Pons (tissue), 1 donor: ENCODE measurements at places on chromosomes 7 and 10.

DNA sequence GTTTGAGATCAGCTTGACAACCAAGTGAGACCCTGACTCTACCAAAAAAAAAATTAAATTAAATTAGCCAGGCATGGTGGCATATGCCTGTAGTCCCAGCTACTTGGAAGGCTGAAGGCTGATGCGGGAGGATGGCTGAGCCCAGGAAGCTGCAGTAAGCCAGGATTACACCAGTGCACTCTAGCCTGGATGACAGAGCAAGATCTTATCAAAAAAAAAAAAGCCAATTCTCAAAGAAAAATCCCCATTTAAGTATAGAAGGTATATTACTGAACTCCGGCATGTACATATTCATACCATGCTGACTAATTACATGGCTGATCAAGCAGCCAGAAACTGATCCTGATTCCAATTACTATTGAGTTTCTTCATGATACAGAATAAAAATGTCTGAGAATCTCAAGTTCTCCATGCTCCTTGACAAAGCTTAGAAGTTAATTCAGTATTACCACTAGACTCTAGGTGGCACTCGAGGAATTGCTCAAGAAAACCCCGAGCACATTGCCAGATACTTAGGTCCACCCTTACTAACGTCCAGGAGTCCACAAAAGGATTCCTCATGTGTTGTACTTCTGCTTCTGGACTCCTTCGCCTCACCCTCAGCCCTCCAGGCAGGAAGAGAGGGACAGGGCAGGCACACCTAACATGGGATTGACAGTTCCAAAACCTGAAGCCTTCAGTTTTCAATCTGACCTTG is 148.9 kb downstream of the PARD3 start:
- peak; percentile 68 for DNase-seq

- DNase-seq: no peak
Measured at GRCh38 chr7:91357379-91357778, 93.1 kb downstream of the FZD1 start.

GRCh38 chr7:96614154-96614867 is 95.3 kb downstream of the SEM1 start:
- no peak for DNase-seq

- DNase-seq: peak; percentile 85
Measured at GRCh38 chr7:38796626-38797501, 112.1 kb downstream of the VPS41 start.

DNA sequence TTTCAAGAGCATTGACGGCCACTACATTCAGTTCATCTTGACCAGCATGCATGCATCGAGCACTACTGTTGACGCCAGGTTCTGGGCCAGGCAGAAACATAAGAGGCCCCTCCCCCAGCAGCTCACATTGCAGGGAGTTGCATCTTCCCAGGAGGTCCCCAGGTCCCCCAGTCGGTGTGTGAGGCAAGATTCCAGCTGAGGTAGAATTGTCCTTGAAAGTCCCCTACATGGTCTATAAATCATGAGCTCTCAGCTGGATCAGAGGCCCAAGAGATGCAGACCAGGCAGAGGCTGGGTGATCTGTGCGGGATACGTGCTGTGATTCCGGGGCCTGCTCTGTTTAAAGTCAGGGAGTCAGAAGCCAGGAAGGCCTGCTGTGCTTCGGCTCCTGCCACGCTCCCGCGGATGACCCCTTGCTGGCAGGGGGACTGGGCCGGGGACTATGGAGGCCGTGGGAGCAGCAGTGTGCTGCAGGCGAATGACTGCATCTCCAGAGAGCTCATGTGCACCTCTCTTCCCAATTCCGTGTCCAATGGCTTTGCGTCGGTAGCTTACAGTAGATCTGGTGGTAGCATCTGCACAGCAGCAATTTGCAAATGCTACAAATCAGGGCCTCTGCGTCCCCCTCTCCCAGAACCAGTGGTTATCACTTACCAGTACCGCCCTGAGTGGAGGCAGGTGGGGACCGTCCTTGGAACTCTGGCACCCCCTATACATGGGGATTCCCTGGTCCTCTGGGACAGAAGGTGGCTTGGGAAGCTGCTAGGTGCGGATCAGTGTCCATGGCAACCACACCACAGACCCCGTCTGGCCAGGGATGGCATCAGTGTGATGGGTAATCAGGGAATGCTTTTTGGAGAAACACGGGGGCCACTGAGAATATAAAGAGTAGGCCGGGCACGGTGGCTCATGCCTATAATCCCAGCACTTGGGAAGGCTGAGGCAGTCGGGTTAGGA is 93.6 kb downstream of the RGS10 start:
- no peak for DNase-seq

- DNase-seq: peak; percentile 94
Measured at GRCh38 chr7:127780489-127780888, 128.5 kb downstream of the SND1 start.

DNA sequence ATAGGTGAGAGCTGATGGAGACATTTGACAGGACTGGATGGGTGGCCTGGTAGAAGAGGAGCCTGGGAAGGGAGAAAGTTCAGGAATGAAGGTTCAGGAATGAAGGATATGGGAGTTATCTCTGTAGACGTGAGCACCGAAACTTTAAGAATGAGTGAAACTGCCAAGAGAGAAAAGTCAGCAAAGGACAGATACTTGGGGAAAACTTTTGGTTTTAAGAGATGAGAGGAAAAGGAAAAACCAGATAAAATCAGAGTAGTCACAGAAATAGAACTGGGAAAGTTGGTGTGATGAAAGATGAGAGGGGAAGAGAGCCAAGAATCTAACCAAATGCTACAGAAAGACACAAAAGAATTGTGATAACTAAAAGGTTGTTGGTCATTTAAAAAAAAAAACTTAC is 88.9 kb downstream of the PRR15 start:
- no peak for DNase-seq

DNA sequence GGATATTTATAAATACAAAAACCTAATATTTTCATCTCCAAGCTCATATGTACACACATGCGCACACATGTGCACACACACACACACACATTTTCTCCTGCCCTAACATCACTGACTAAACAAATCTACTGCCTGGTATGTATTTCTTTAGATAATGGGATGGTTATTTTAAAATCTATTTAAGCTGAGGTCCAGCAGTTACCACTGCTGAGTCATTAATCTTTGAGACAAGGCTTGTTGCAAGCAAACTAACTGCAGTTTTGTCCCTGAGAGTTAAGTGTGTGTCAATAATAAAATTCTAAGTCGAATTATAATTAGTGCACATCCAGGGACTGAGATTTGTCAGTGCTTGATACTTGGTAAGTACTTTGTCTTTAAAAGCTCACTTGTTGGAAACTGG is 135.1 kb downstream of the VPS50 start:
- DNase-seq: no peak

DNA sequence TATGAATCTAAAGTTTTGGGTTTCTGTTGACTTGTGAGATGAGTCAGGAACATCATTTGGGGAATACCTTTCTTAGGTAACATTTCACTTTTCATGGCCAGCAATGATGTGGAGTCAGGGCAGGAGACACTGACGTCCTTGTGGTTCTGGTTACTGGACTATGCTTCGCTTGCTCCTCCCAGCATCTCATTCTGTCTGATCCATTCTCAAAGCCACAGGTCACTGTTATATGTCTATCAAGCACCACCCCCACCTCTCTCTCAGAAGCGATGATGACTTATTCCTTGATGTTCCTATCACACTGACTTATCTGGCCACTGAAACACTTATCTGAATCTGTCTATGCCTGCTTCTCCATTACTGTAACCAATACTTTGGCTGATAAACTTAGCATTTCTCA is 51.6 kb downstream of the TES start:
- no peak for DNase-seq

GRCh38 chr10:86657396-86658011 is 3.2 kb downstream of the OPN4 start:
- DNase-seq: no peak

- DNase-seq: no peak
Measured at GRCh38 chr10:31100662-31101061, 69.0 kb upstream of the ZNF438 start.

- no peak for DNase-seq
Measured at GRCh38 chr7:87083865-87084519, 24.5 kb upstream of the ELAPOR2 start.

DNA sequence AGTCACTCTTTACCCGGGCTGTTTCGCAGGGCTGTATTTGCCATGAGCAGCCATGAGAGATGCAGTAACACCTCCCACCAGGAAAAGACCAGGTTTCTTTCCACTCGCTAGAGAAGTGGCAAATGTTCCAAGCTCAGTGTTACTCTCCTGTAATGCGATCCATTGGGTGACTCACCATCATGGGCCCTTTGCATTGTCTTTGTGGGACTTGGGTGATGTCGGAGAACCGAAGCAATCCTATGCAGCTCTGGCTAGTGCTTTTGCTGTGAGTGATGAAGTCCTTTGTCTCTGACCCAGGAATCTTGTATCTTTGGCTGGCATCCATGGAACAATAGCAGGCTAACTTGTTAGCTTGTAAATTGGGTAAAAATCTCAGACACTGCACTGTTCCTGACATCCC is 40.0 kb downstream of the GHRHR start:
- no peak for DNase-seq

DNA sequence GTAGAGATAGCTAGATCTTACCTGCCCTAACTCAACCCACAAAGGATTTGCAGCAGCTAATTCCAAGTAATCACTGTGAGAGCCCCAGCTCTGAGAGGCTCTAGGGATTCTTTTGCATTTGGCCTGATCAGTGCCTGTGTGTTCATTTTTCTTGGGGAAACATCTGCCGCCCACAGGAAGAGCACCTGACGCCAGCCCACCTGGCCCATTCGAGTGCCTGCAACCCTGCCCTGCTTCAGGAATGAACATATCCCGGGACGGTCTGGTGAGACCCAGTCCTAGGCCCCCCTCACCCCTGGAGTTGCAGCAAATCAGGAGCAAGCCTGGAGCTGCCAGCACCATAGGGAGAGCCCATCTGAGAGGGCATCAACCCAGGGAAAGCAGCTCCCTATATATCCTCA is 38.8 kb downstream of the GSDME start:
- DNase-seq: no peak

DNA sequence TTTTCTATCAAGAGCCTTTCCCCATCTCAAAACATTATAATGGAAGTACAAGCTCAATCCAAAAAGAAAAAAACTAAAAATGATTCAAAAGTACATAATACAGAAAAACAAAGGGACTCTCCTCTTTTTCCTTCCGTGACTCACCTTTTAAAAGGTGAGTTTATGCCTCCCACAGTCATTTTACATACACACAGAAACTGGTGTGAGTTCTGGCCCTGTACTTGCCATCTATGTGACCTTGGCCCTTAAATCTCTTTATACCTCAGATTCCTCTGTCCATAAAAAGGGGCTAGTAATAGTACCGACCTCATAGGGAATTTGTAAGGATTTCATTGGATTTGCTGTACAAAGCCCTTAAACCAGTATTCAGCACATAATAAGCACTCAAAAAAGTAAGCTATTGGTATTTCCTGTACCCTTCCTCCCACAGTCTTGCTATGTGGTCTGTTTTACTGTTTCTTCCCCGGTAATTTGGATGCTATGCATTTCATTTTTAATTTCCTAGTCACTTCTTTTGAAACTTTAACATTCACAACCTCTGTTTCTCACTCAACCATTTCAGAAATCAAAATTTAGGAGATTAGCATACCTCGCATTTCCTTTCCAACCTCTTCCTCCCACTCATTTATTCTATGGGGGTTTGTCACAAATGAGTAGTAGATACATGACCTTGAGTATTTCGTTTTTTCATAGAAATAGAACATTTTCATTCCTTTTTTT is 39.0 kb downstream of the STK17A start:
- no peak for DNase-seq

DNA sequence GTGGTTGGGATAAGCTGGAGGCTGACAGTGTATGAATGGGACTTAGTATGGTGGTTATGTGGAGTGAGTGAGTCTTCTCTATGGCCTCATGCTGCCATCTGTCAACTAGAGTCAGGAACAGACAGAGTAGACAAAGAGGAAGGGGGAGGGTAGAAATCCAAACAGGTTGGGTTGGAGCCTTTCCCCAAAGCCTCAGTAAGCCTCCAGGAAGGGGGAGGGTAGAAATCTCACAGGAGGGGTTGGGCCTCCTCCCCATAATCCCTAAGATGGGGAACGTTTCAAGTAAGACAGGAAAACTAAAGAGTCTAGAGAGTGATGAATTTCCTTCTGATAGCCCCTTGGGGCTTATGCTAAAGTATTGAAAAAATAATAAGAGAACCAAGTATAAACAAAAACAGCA is 2.0 kb upstream of the AKR1B15 start:
- DNase-seq: peak; percentile 4

DNA sequence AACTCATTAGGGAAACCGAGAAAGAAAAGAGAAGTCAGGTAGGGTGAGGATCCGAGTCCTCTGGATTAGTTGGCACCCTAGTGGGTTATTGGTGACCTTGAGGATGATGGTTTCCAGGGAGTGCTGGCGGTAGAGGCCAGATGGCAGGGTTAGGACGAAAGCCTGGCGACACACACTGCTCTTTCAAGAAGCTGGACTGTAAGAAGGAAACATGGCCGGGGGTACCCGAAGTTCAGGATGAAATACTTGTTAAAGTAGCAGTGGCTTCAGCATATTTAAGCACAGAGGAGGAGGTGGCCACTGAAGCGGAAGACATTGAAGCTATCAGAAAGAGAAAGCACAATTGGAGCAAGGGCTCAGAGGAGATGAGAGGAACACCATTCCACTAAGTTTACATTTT is 224.6 kb downstream of the RELN start:
- DNase-seq: no peak

DNA sequence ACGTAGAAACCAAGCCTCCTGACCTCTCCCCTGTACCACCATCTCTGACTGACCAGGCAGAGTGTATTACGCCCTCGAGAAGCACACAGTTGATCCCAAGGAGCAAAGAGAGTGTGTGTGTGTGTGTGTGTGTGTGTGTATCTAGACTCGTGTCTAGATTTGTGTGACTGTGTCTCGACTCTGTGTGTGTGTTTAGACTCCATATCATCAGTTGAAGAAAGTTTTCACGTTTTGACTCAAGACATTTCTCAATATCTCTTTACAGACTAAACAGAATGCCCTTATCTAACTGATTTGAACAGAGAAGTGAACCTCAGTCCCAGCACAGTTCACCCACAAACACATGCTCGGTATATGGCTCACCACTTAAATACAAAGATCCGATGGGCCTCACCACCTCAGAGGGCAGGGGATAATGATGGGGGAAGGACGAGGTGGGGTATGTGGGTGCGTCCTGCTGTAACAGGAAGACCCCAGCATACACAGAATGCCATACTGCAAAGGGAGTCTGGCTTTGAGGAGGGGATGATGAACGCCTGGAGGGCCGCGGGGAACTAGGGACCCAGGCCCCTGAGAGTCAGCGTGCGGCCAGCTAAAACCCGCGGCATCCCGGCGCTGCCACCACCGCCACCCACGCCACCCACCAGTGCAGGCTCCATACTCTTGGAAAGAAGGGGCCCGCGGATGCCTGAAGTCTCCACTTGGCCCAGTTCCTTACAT is 780 bp downstream of the ALDH18A1 start:
- DNase-seq: peak; percentile 8
